ENCODE measurements at places on chromosomes 1 and 21.

- no peak for DNase-seq
These were observed 125.7 kb upstream of the TMPRSS15 start for GRCh38 chr21:18529254-18529653.

GRCh38 chr1:205810448-205811157 lies 2.4 kb downstream of the SLC41A1 start:
- DNase-seq: peak; percentile 81

- no peak for DNase-seq
These were observed 257.3 kb downstream of the PTBP2 start for GRCh38 chr1:96978901-96979300.

DNA sequence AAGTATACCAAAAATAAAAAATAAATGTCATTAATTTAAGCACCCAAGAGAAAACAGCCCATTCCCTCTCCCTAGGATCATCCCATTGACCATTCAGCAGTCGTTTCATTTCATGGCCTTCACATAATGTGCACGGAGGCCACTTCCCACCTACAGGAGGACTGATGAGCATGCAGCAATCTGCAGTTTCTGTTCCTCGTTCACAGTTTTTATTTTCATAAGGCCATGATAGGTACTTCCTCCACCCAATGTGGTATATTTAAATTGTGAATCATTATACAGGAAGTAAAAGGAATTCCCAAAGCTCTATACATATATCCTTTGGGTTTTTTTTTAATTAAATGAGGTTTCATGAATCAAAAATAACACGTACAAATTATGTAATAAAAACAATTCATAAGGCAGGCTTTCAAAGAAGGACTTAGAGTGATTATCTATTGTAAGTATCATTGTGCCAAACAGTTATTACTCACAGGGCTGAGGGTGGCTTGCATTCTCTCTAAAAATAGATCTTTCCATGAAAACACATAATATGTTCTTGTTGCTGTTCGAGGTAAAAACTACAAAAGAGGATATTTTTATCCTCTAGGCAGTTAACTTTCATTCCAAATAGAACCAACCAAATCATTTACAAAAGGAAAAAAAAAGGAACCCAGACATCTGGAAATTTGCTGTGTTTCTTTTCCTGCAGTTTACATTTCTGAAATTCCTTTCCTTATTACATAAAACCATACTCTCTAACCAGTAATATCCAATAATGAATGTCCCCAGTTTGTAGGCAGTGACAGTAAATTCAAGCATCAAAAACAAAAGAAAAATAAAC lies 27.5 kb upstream of the SLC44A3 start:
- no peak for DNase-seq

Data from 8988T (cell line).